AG08395 (cell line): ENCODE measurements at places on chromosomes 13 and 19.
A peak's percentile ranks its signal among the peaks of the same experiment; 100 is the strongest.

- no peak for DNase-seq
Observed at GRCh38 chr13:45861322-45861721, 9.8 kb upstream of the SIAH3 start.

DNA sequence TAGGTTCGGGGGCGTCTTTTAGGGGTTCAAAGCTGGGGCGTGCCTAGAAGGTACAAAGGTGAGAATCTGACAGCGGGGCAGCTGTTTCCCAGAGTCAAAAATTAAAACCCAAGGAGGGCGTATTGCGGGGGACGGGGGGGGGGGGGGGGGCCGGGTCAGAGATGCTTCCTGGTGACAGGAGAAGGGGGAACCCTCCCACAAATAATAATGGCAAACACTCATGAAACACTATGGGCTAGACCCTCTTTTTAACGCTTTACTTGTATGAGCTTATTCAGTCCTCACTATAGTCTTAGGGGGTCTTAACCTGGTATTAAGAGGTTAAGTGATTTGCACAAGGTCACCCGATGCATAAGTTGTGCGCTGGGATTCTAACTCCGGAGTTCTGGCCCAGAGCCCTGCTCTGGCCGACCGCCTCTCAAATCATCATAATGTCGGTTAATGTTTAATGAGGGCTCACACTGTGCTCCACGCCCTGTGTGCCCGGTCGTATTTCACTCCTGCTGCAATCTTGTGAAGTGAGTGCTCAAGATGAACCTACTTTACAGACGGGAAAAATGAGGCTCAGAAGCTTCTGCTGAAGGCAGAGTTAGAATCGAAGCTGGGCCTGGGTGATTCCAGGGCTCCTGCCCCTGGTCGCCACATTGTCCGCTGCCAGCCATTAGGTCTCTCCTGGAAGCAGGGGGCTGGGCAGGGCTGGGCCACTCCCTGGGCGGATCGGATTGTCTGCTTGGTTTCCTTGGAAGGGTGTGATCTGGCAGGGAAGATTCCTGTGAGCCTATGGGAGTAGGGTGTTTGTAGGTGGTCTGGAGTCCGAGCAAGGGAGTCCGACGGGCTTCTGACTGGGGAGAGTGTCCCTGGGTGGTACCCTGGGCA is 964 bp downstream of the PAK4 start:
- peak; percentile 46 for DNase-seq

DNA sequence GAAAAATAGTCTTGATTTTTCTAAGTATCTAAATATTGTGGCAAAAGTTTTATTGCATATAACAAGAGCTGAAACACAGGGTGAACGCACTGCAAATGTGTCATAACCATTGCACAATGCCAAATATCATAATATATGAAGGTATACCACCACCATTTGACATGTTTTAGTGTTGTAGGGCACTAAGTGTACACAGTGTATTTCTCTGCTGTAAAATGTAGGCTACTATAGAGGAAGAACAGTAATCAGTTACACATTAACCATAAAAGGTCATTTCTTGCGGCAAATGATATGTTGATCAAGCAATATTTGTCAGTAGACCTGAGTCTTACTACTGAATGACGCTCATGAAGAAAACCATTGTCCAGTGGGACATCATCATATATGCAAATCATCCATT is 18.3 kb upstream of the KLF5 start:
- DNase-seq: no peak

GRCh38 chr19:57706346-57706745 is 2.7 kb downstream of the ZNF154 start:
- DNase-seq: no peak

DNA sequence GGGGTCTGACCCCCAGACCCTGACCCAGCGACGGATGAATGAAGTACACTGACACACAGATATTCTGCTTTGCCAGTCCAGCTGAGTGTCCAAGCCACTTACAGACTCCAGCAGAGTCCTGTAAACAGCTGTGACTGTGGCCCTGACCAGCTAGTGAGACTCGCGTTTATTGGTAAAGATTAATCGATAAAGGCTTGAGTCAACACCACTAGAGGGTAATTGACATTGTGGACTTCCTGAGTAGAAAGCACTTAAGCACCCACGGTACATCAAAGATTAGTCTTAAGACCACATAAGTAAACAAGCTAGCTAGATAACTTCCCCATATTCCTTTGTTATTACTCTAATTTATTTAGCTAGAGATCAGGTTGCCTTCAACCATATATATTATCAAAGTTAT is 146.0 kb downstream of the OXGR1 start:
- DNase-seq: no peak
